ENCODE measurements at places on chromosomes 3 and 15.

DNA sequence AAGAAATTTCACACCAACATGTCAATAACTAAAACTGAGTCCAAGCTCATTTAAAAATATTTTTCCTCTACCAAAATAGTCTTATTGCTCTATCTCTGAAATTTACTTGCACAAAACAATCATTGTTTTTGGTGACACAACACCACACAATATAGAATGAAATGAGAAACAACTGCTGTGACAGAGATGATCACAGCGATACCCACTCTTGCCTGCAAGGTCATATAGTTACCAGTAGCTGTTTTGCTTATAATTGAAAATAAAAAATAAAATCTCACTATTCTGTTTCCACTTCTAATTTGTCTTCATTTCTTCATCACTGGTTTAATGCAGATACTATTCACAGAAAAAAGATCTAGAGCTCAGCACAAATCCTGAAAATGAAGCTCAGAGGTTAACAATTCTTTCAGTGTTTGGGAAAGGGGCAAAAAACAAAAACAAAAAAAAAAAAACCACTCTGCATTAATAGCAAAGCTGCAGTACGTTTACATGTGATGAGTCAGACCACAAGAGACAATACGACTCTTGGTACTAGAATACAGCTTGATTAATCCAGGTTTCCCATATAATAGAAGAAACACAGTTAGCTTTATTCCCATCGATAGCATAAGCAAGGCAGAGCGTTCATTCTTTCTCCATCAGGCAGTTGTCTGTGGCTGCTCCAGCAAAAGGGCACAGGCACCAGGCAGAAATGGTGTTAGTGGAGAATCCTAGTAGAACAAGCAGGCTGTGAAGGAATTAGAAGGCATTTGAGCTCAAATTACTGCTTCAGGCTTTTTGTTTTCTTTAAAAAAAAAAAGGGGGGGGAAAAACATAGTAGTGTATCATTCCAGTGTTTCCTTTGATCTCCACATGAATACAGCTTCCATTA, 773 bp downstream of the ANKRD28 start:
- peak; percentile 30 for DNase-seq

GRCh38 chr3:72246685-72247084, 461.7 kb upstream of the PROK2 start:
- no peak for DNase-seq

GRCh38 chr15:81363718-81364500, 10.1 kb downstream of the TMC3 start:
- DNase-seq = no peak

DNA sequence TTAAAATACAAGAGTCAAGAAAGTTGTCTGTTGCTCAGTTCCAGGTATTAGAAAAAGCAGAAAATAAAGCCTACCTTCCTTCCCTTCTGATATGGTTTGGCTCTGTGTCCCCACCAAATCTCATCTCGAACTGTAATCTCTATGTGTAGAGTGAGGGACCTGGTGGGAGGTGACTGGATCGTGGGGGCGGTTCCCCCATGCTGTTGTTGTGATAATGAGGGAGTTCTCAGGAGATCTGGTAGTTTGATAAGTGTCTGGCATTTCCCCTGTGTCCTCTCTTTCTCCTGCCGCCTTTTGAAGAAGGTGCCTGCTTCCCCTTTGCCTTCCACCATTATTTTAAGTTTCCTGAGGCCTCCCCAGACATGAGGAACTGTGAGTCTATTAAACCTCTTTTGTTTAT, 288.8 kb upstream of the LMCD1 start:
- no peak for DNase-seq

DNA sequence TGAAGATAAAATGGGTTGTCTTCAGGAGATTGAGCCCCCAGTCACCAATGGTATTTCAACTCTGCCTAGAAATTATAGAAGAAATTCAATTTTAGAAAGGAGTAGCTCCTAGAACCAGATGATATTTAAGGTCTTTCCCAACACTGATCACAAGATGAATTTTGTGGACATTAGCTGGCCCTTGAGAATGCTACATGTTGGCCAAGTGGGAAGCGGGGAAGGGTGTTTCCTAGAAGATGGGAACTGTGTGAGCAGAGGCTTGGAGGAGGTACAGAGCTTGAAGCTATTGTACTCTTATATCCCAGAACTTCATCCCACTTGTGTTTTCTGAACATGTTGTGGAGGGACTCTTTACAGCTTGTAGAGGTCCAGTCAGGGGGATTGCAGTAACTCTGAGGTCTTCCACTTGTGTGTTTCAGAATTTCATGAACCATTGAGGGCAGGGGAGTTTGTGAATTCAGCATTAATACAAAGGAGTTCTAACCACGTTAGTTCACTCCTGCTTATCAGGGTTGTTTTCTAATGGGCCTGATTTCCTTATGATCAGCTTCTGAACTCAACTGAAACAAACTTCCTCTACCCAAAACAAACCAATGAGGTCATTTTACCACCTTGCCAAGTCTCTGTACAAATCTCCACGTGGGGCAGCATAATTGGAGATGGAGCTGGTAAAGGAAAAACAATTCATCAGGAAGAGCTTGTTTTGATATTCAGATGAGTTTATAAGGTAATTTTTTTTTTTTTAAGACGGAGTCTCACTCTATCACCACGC, 152.6 kb upstream of the TPM1 start:
- no peak for DNase-seq

Data from CD4-positive, alpha-beta T cell treated with Interleukin-15 for 4 hours (primary cell).